ENCODE measurements at places on chromosomes 6 and 20.

GRCh38 chr20:32442630-32443373, 84.7 kb downstream of the ASXL1 start:
- DNase-seq = no peak

DNA sequence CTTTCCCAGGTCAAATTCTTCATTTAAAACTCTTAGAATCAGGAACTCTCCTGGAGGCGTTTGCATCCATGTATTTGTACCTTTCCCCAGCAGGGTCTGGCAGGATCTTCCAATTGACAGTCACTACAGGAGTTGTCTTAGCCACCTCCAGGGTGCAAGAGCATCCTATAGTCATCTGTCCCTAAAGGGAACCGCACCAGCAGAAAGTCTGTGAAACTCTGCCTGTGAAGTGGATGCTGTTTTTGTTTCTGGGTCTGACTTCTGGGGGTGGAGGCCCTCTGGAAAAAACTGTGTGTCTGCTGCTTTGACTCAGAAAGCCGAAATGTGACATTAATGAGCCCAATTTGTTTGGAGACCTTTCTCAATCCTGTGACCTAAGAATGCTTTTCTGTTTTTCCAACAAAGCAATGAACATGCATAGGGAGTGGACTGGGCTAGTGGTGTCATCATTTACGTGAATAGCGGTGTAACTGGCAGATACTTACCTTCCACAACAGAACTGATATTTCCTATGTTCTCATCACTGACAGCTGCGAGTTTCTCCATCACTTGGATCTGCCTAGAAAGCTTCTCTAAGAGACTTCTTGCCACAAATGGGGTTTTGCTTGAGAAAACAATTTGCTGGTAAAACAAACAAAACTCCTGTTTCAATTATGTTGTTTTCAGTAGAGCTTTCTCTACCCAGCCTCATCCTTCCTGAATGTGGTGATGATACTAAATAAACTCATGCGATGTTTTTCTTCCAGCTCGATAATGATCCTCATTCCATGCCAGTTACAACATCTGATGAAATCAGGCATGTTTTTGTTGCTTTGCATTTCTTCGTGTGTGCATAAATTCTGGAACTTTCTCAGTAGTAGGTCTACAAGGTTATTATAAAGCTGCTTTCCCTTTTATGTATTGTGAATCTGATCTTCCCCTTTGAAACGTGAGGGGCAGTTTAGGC, 33.3 kb upstream of the ARMH2 start:
- peak; percentile 61 for DNase-seq

- no peak for DNase-seq
Observed at GRCh38 chr6:14464055-14464454, 346.5 kb downstream of the CD83 start.

GRCh38 chr20:45343532-45344167, 4.6 kb downstream of the SDC4 start:
- no peak for DNase-seq

All from stromal cell of bone marrow (primary cell).